ENCODE measurements at places on chromosomes 5 and 9.
A peak's percentile ranks its signal among the peaks of the same experiment; 100 is the strongest.

GRCh38 chr5:110115503-110115902 lies 425.8 kb downstream of the MAN2A1 start:
- no peak for DNase-seq

GRCh38 chr5:138979684-138980280 lies 104.6 kb upstream of the LRRTM2 start:
- DNase-seq = peak; percentile 9

DNA sequence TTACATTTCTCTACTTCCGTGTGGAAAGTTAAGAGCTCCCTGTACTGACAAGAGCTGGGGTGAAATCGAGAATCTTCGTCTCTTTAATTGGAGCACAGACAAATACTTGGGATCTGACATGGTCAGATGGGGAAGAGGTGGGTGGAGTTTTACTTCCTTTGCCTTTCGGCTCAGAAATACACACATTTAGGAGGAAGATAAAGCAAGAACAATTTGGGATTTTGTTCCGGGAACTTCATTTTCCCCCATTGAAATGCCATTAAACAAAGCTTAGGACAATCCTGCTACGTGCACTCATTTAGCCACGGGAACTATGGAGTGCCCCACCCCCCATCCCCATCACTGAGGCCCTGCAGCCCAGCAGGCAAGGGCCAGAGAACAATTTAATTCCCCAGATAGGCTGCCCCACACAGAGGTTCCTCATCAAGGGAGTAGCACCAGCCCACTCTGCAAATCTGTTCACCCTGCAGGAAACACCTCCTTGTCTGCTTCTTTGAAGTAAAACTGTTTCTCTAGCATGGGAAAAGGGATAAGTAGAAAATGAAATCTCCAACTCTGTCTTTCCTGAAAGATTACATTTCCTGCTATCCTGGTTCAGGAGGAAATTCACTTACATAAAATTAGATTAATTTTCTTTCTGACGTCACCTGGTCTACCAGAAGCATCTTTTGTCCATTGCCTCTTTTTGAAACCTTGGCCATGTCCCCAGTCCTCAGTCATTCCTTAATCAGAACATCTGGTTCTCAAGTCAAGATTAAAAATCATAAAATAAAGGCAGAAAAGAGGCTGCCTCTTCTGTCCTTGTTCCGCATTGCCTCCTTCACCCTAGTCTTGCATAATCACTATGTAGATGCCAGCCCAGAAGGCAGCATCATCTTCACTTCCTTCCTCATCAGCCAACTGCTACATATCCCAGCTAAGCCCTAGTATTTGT lies 206.4 kb downstream of the ENC1 start:
- DNase-seq = no peak

GRCh38 chr5:1520791-1521453 lies 2.8 kb downstream of the LPCAT1 start:
- no peak for DNase-seq

- no peak for DNase-seq
Observed at GRCh38 chr9:114221706-114222465, 66.5 kb downstream of the COL27A1 start.

- DNase-seq = no peak
Observed at GRCh38 chr5:80387063-80387768, 20.6 kb upstream of the ZFYVE16 start.

- no peak for DNase-seq
Observed at GRCh38 chr5:39083968-39084367, 9.8 kb upstream of the RICTOR start.

DNA sequence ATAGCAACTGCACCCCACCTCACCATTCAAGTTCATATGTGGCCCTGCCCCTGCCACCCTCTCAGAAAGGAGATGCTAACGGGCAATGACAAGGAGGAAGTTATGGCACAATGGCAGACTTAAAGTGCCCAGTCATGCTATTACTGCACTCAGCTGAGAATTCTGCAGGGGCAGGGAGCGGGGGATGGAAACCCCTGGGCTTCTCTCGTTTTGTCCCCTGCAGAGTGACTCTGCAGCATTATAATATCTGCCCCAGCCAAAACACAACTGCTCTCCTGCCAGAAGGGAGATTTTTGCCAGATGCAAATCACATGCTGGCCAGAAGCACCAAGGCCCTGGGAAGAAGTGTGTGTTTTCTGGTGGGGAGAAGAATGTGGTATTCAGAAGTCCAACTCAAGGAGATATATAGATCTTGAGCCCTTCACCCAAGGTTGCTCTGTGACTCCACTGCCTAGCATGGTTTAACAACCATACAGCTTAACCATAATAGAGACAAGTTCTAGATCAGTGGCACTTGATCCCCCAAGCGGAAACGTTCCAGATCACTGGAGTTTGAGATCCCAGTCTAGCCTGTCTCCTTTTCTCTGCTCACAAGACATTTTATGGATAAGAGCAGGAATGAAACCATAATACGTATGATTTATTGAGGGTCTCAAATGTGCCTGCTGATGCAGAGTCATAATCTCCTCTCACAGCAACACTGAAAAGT lies 207.0 kb upstream of the MAP3K1 start:
- no peak for DNase-seq

DNA sequence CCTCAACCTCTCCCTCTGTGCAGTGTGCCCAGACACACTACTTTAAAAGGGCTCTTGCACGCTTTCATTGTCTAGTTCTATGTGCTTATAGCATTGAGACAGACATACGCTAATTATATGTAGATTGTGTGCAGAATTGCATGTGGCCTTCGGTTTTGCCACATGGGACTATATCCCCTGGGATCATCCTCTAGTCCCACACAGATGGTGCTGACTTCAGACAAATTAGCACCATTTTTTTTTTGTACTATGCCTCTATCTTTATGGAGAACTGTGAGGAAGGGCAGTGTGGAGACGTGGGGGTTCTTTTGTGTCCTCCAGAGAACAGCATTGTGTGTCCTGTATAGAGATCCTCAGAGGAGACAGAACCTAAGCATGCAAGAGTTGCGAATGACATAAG lies 29.3 kb downstream of the PAPPA start:
- no peak for DNase-seq

DNA sequence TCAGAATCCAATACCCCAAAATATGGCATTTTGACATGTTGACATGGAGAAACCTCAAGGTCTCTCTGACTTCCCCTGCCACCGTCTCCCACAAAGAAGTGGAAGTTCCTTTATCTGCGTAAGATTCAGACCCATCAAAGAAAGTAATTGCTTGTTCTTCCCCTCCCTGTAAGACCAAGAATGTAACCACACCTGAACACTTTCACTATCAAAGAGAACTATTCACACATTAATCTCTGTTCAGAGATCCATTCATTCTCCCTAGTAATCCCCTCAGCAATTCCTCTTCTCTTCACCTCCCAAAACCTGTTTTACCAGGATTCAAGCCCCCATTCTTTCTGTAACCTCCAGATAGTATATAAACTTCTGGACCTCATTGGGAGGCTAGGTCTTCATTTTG lies 4.1 kb upstream of the SLC1A1 start:
- no peak for DNase-seq

DNA sequence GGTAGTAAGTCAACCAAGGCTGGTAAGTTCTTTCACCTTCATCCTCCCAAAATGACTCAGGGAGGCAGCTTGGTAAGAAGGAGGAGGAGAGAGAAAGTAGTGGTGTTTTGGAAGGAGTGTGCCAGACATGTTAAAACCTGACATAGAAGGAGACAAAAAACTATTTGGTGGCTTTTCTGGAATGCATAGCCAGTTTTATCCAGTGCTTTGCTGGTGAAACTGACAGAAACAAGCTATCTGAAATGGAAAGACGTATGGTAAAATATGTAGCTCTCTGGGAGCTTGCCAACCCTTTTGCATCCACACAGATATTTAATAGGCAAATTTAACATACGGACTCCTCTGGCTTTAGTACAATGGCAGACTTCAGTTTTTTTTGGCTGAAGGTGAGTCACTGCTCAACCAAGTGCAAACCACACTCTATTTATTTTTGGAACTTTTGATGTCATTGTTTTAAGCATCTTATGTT lies 45.4 kb downstream of the RAB14 start:
- DNase-seq = no peak

- DNase-seq = no peak
Observed at GRCh38 chr9:127793093-127793708, 7.4 kb downstream of the CDK9 start.

DNA sequence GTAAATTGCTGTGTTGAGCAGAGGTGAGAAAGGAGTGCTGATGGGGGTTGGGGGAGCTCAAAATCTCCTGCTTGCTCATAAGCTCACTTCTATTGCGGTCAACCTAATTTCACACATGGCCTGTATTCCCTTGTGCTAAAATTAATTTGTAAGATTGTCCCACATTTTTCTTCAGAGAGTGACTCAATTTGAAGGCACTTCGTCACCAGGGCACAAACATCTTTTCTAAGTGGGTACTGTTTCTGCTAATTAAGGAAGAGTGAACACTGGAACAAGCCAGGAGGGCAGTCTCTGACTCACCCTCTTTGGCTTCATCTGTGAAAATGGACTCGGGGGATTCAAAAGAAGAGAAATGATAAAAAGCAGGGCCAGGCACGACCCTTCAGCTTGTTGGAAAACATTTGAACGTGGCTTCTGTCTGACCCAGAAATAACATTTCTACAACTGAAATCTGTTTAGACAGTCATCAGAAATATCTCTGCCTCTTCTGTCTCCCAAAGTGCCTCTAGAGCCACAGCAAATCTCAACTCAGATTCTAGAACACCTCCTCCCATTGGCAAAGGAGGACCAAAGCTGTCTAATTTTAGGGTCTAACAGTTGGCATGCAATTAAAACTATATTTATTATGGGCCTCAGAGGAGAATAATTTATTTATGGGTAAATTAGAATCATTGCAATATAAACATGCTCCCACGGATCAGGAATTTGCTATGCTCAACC lies 49.8 kb downstream of the FEM1C start:
- DNase-seq = no peak

GRCh38 chr5:106269252-106269843 lies 1401.4 kb downstream of the EFNA5 start:
- no peak for DNase-seq

DNA sequence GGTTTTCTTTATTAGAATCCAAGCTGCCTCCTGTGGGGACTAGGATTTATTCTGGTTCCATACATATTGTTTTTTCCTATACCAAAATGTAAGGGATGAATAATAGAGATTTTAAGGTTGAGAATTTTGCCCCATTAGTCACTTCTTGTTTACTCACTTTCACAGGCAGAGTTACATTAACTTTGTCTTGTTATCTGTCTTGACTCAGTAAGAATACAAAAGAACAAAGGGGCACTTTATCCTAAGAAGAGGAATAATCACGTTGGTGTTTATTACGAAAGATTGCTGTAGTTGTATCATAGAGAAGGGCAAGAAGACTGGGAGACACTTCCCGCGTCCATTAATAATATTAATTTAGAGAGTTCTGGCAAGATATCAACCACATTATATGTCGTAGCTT lies 599.7 kb upstream of the FTMT start:
- no peak for DNase-seq

GRCh38 chr5:95939465-95939864 lies 22.2 kb downstream of the ELL2 start:
- DNase-seq = no peak

- no peak for DNase-seq
Observed at GRCh38 chr9:76667521-76667957, 96.7 kb upstream of the PCA3 start.

GRCh38 chr5:171450423-171451331 lies 31.2 kb downstream of the FGF18 start:
- DNase-seq = no peak

GRCh38 chr5:44769877-44770209 lies 38.9 kb upstream of the MRPS30 start:
- no peak for DNase-seq

DNA sequence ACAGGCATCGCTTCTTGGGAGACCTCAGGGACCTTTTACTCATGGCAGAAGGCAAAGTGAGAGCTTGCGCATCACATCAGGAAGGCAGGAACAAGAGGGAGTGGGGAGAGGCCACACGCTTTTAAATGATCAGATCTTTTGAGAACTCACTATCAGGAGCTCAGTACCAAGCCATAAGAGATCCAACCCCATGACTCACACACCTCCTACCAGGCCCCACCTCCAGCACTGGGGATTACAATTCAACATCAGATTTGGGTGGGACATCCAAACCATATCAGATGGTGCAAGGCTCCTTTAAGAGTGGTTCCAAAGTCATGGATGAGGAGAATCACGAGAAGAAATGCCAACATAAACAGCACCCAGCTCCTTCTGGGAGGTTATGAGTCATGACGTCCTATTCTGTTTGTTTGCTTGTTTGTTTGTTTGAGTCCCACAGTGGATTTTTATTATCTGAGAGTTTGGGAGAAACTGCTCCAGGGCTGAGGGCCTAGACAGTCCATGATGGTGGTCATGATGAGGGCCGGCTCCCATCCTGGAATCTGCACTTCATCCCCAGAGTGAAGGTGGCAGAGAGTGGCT lies 453.5 kb downstream of the GADD45G start:
- DNase-seq = no peak

DNA sequence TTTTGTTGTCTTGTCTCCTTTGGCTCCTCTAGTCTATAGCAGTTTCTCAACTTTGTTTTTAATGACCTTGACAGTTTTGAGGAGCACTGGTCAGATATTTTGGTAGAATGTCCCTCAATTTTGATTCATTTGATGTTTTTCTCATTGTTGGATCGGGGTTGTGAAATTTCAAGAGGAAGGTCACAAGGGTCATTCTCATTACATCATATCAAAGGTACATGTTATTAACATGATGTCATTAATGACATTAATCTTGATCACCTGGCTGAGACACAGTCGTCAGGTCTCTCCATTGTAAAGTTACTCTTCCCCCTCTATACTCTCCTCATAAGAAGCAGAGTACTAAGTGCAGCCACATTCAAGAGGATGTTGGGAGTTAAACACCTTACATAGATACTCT lies 7.2 kb downstream of the ISOC1 start:
- no peak for DNase-seq

- DNase-seq = no peak
Observed at GRCh38 chr5:166772770-166773169, 1518.7 kb upstream of the WWC1 start.

DNA sequence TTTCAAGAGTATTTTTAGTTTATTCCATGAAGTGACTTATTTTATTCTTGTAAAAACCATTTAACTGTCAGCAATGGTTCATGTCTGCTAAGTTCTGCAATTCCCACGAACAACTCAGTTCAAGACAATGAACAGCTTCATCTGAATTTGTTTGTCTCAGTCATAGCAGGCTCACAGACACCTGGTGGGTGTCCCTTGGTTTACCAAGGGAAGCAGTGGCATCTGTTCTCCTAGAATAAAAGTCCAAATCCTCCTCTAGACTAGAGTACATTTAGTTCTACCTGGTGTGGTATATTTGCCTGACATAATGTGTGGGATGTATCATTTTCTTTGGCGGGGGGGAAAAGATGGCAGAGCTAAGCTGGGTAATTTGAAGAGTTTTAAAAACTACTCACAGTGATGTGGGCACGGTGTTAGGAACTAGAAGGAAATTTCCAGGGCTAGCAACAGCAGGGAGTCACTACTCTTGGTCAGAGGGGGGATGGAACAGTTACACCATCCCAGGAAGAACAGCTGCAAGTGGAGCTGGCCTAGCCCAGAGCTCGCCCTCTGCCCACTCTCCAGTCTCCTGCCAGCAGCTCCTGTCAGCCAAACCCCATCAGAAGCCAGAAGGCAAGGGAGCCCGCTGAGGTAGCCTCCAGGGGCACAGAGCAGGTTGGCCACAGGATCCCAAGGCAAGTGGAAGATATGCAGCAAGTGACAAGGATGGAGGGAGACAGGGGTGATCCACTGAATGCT lies 100.3 kb downstream of the PJA2 start:
- DNase-seq = no peak
